ENCODE measurements at places on chromosomes 7 and 10. TPM values are rescaled to one million over a fixed set of nuclear protein-coding genes. Genes with fewer than 3 reads are reported as not detected.

Gene CAV1
- 15.9 TPM for total RNA-seq

Gene NYAP1
- total RNA-seq: 0.38 TPM

Gene UCMA
- not detected for total RNA-seq

Gene IGFBP1
- 3.3 TPM for total RNA-seq

Gene CAMK1D
- 2.7 TPM for total RNA-seq

Gene ASB4
- total RNA-seq: 0.47 TPM

Gene CYP3A4
- not detected for total RNA-seq

- DNase-seq: no peak
Observed at GRCh38 chr10:13891128-13892000, 304.6 kb downstream of the PRPF18 start.

- DNase-seq: no peak
Observed at GRCh38 chr10:70139151-70139996, 6.7 kb upstream of the AIFM2 start.

DNA sequence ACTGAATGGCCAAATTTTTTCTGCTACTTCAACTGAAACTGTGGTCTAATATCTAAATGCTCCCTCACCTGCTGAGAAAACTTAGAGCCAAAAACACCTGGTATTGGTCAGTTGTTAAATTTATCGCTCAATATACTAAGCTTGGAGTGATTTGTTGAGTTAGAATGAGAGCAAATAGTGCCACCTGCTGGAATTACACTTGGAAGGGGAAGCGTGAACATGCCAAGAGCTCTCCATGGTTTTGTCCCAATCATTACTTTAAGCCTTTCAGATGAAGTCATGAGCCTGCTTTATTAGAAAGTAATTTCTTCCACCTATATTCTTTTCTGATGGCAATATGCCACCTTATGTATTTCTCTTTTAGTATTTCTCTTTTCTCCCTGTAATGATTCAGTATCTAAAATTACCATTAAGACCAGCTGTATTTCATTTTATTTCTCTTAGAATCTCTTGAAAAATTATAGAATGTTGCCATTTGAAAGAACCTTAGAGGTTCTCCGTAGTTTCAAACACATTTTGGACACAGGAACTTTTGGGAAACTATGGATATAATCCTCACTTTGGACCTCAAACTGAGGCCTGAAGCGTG lies 447.8 kb upstream of the C7orf33 start:
- peak; percentile 17 for DNase-seq

GRCh38 chr10:20776384-20777118 lies 120.6 kb downstream of the NEBL start:
- DNase-seq: no peak

GRCh38 chr10:50528206-50528605 lies 95.5 kb downstream of the SGMS1 start:
- no peak for DNase-seq

GRCh38 chr7:131147604-131148003 lies 180.1 kb upstream of the MKLN1 start:
- no peak for DNase-seq

- peak; percentile 4 for DNase-seq
Observed at GRCh38 chr7:96719164-96719563, 9.5 kb upstream of the SEM1 start.

All from Calu3 (cell line).